ENCODE measurements at places on chromosomes 4 and X.

GRCh38 chrX:154468217-154468616, 10.1 kb downstream of the PLXNA3 start:
- no peaks in the 10 kb centered on the region for H3K4me1 ChIP-seq
- H3K27me3 ChIP-seq = no peaks in the 10 kb centered on the region
- H3K4me3 ChIP-seq = no peak overlapping the region
- no peak overlapping the region for H3K27ac ChIP-seq
- no peaks in the 10 kb centered on the region for H3K36me3 ChIP-seq

DNA sequence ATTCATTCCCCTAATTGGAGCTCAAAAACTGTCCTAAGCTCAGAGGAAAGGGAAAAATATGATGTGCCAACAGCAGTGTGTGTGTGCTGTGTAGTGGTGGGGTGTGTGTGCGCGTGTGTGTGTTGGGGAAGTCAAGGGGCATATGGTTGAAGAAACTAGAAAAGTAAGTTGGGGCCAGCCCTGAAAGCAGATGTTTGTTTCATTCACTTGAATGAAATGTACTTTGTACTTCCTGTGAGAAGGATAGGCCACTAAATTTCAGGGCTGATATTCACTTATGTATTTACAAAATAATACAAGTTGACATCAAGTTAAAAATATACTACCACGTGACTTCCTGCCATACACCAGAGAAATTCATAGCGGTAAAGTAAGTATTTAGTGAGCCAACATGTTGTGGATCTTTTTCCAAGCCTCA, 151.3 kb upstream of the JADE1 start:
- no peaks in the 10 kb centered on the region for H3K27me3 ChIP-seq
- H3K4me1 ChIP-seq = peaks cover 11% of the 10 kb centered on the region
- no peak overlapping the region for H3K4me3 ChIP-seq
- no peak for DNase-seq

- no peak for DNase-seq
- H3K27ac ChIP-seq = no peak overlapping the region
- no peaks in the 10 kb centered on the region for H3K27me3 ChIP-seq
- H3K4me3 ChIP-seq = no peak overlapping the region
- H3K36me3 ChIP-seq = no peaks in the 10 kb centered on the region
- no peaks in the 10 kb centered on the region for H3K4me1 ChIP-seq
These were observed 88.9 kb downstream of the JAKMIP1 start for GRCh38 chr4:6111354-6111960.

- no peaks in the 10 kb centered on the region for H3K36me3 ChIP-seq
- peak overlapping the region; percentile 72 for H3K27ac ChIP-seq
- H3K4me1 ChIP-seq = no peaks in the 10 kb centered on the region
- peak; percentile 83 for DNase-seq
These were observed 6.7 kb upstream of the HSD17B10 start for GRCh38 chrX:53440621-53441517.

DNA sequence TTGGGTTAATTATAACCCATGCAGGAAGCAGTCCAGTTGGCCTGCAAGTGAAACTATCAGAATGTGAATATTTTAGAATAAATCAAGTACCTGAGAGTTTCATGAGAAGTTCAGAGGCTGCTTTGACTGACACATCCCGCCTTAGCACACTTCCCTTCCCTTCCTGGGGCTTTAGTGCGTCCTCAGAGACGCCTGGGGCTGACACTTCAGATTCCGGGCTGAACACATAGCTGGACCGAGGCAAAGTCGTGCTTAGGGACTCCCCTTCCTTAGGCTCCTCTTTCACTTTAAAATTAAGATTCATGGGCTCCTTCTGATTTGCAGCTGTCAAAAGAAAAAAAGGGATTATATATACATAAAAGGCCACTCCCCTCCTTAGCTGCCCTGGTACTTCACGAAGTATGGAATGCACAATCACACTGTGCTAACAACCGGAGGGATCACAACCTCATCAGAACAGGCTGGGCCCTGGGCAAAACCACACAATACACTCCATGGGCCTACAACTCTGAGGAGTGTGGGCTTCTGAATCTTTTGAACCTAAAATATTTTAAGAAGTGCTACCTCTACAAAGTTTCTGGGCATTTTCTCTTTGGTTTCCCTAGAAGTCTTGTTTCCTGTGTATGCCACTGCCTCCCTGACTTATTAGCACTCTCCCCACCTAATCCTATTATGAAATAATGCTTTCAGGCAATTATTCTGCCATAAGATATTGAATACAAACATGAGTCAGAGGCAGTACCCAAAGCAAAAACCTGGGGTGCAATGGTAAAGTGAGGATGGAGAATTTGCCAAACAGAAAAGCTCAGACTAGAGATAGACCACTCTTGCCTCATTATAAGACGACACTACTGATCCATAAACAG, 68.2 kb downstream of the ZNF827 start:
- DNase-seq = no peak
- H3K36me3 ChIP-seq = no peaks in the 10 kb centered on the region
- H3K4me1 ChIP-seq = peaks cover 3% of the 10 kb centered on the region
- no peak overlapping the region for H3K4me3 ChIP-seq

GRCh38 chr4:121269001-121269400, 104.9 kb upstream of the TNIP3 start:
- DNase-seq = no peak
- no peaks in the 10 kb centered on the region for H3K27me3 ChIP-seq
- H3K36me3 ChIP-seq = no peaks in the 10 kb centered on the region
- no peak overlapping the region for H3K27ac ChIP-seq
- no peak overlapping the region for H3K4me3 ChIP-seq
- H3K4me1 ChIP-seq = no peaks in the 10 kb centered on the region
